Large intestine (tissue), 12 donors: ENCODE measurements at places on chromosomes 4 and X.

GRCh38 chr4:144376866-144377265, 236.3 kb upstream of the GYPA start:
- H3K36me3 ChIP-seq: no peaks in the 10 kb centered on the region
- H3K27me3 ChIP-seq: no peaks in the 10 kb centered on the region
- no peak overlapping the region for H3K4me3 ChIP-seq
- H3K27ac ChIP-seq: no peak overlapping the region
- DNase-seq: no peak
- no peaks in the 10 kb centered on the region for H3K4me1 ChIP-seq

- no peaks in the 10 kb centered on the region for H3K36me3 ChIP-seq
- peaks cover 10% of the 10 kb centered on the region for H3K4me1 ChIP-seq
- H3K27me3 ChIP-seq: no peaks in the 10 kb centered on the region
- peak overlapping the region; percentile 46 for H3K27ac ChIP-seq
- H3K4me3 ChIP-seq: no peak overlapping the region
- DNase-seq: no peak
Observed at GRCh38 chr4:26802790-26803189, 57.9 kb upstream of the STIM2 start.

GRCh38 chr4:67131224-67131623, 414.1 kb downstream of the CENPC start:
- H3K27ac ChIP-seq: no peak overlapping the region
- no peaks in the 10 kb centered on the region for H3K27me3 ChIP-seq
- H3K4me1 ChIP-seq: no peaks in the 10 kb centered on the region
- no peaks in the 10 kb centered on the region for H3K36me3 ChIP-seq
- no peak overlapping the region for H3K4me3 ChIP-seq

DNA sequence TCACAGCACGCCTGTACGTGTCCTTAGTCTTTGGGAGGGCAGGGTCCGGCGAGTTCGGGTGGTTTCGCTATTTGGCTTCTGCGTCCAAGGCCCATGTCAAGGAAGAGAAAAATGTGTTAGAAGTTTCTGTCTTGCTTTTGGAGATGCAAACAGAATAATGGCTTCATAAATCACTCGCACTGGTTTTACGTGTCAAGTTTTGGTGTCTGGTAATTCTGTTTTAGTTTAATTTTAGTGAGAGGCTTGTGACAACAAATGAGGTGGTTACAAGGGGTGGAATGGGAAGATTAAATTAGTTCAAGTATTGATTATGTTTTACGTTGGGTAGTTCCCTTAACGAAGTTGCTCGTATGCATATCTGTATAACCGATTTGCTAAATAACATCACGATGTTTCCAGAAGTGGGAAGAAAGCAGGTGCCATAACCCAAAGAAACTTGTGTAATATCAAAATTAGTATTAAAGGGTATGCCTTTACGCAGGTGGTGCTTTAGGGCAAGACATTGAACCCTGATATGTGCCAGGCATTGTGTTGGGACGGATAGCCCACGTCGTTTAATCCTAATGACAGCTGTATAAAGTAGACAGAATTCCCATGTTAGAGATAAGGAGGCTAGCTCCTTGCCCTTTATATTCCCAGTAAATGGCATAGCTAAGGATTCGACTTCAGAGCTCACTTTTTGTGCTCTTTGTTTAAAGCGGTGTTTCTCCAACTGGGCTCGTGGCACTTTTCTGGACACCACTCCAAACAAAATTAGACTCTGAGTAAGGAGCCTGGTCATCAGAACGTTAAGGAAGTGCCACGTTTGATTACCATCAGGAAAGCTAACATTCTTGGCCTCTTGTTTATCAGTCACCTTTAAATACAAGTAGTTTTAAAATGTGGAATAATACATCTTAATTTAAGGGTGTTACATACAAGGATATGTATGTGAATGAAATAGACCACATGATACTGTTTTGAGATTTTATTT, 843 bp downstream of the RPL34 start:
- H3K27me3 ChIP-seq: no peaks in the 10 kb centered on the region
- peaks cover 6% of the 10 kb centered on the region for H3K4me1 ChIP-seq
- H3K36me3 ChIP-seq: peaks cover 42% of the 10 kb centered on the region
- DNase-seq: no peak
- peak overlapping the region; percentile 59 for H3K27ac ChIP-seq

DNA sequence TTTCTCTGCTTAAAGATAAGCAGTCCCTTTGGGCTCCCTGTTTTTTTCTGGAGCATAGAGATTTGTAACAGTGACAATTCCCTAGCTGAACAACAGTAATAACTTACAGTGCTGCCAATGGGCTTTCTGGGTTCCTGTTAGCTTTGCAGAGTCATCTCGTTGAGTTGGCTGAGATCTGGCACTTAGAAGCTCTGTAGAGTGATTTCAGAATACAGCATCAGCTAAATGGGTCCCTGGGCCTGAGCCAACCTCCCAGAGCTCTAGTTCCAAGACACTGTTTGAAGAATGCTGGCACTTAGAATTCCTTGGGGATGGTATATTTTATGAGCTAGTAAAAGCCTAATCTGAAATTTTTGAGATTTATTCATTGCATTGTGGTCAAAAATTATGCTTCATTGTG, 43.5 kb upstream of the SERTM2 start:
- no peak overlapping the region for H3K4me3 ChIP-seq
- no peaks in the 10 kb centered on the region for H3K27me3 ChIP-seq
- H3K4me1 ChIP-seq: no peaks in the 10 kb centered on the region
- no peaks in the 10 kb centered on the region for H3K36me3 ChIP-seq

DNA sequence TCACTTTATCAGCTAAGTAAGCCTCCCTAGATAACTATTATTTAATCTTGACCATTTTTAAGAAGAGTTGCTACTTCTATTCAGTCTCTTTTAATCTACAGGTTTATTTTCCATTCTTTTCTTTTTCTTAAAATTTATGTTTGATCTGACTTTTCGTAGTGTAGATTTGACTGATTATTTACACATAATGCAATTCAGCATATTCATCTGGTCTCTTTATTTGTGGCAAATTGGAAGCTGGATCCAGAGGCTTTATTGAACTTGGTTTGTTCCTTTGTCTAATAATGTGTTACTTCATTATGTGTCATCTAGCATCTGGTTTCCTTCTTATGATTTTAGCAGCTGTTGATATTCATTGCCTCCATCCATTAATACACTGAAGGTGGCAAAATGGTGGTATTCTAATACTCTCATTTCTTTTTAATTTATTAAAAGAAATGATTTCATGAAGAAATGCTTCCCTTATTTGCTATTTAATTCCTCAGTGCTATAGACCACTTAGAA, 113.0 kb downstream of the FBXW7 start:
- no peak overlapping the region for H3K27ac ChIP-seq
- no peaks in the 10 kb centered on the region for H3K36me3 ChIP-seq
- H3K27me3 ChIP-seq: no peaks in the 10 kb centered on the region
- H3K4me1 ChIP-seq: peaks cover 30% of the 10 kb centered on the region
- H3K4me3 ChIP-seq: no peak overlapping the region
- DNase-seq: no peak

- H3K36me3 ChIP-seq: no peaks in the 10 kb centered on the region
- H3K4me3 ChIP-seq: no peak overlapping the region
- H3K27ac ChIP-seq: no peak overlapping the region
- no peaks in the 10 kb centered on the region for H3K27me3 ChIP-seq
Observed at GRCh38 chr4:34009951-34010350, 2234.4 kb downstream of the ARAP2 start.
